ENCODE measurements at places on chromosomes 1 and 21. TPM values are rescaled to one million over a fixed set of nuclear protein-coding genes. Genes with fewer than 3 reads are reported as not detected.

Gene PLA2G2C
- 0.74 TPM for total RNA-seq

- no peak for DNase-seq
Measured at GRCh38 chr1:46180082-46180616, 3.9 kb upstream of the P3R3URF start.

- no peak for DNase-seq
Measured at GRCh38 chr21:46269466-46269865, 15.9 kb downstream of the MCM3AP start.

GRCh38 chr1:116404699-116405098, 31.7 kb downstream of the ATP1A1 start:
- no peak for DNase-seq
